Mesothelial cell of epicardium (in vitro differentiated cells): ENCODE measurements at places on chromosomes 4 and X. TPM values are rescaled to one million over a fixed set of nuclear protein-coding genes. Genes with fewer than 3 reads are reported as not detected.

FRAS1 gene
- total RNA-seq: 45.3 to 52.8 TPM (median 51.9 TPM) in 3 replicates

HEPH gene
- total RNA-seq: 125 to 129 TPM (median 126 TPM) in 3 replicates

GRCh38 chr4:8352368-8353157 lies 83.0 kb downstream of the HTRA3 start:
- DNase-seq: no peak
- H3K4me1 ChIP-seq: peaks cover 24% of the 10 kb centered on the region
- no peak overlapping the region for H3K4me3 ChIP-seq
- H3K27me3 ChIP-seq: no peaks in the 10 kb centered on the region
- no peak overlapping the region for H3K27ac ChIP-seq

GRCh38 chr4:113750296-113750695 lies 11.2 kb downstream of the CAMK2D start:
- H3K36me3 ChIP-seq: peaks cover 8% of the 10 kb centered on the region
- H3K4me3 ChIP-seq: no peak overlapping the region
- H3K27ac ChIP-seq: no peak overlapping the region
- no peak for DNase-seq
